GM06990 (cell line): ENCODE measurements at places on chromosomes 7 and 10.

- no peak for DNase-seq
Measured at GRCh38 chr10:128036746-128037543, 89.3 kb downstream of the MKI67 start.

- DNase-seq = no peak
Measured at GRCh38 chr10:98492763-98493162, 46.0 kb upstream of the HPS1 start.

DNA sequence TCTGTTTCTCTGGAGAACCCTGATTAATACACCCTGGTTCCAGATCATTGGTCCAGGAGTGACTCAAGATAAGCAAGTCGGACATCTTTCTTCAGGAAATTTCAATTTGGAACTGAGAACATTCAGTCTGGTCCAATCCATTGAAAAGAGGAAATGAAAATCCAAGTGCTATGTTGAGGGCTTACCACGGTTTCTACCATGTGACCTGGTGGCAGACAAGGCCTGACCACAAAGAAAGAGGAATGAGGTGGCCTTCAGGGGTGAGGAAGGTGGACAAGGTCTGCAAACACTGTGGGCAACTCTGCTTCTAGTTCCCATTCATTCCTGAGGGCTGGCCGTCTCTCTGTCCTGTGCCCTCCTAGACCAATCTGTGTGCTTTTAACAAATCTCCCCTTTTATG, 149.2 kb upstream of the GHITM start:
- DNase-seq = peak; percentile 57

- no peak for DNase-seq
Measured at GRCh38 chr10:79055100-79055782, 13.5 kb upstream of the ZMIZ1 start.

DNA sequence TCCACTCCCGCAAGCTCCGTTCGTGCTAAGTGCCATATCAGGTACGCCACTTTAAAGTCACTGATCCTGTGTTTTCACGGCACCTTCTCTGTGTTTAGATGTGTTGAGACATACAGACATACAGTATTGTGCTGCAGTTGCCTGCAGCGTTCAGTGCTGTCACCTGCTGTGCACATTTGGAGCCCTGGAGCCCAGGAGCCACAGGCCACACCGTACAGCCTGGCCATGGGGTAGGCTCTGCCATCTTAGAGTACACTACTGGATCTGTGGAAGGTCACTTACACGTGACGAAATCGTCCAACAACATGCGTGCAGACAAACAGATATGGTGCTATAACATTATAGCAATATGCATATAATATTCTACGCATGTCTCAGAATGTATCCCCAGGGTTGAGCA, 111.3 kb downstream of the ELFN1 start:
- DNase-seq = no peak

DNA sequence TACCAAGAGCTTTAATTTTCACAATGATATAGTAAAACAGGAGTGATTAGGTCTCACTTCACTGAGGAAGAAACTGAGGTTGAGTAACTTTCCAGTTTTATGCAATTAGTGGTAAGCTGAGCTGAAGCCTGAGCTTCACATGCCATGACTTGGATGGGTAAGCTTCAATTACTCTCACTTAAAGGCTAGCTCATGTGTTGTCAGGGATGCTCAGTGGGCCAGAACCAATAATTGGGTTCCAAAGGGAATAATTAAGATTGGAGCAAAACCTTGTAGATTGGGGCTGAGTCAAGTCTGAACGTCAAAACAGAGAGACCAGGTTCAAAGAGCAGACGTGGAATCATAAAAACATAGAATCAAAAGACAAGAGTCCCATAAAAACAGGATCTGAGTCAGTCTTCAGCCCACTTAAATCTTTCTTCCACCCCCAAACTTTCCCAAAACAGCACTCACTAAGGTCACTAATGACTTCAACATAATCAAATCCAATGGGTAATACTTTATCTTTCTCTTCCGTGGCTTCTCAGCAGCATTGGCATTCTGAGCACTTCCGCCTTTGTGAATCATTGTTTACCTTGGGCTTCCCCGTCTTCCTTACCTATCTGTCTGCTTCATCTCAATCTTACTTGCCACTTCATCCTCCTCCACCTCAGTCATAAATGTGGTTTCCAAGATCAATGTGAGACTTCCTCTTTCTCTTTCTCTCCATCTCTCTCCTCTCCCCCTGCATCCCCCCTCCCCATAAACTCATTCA, 23.0 kb upstream of the EGFR start:
- DNase-seq = no peak

GRCh38 chr10:67075491-67075971, 149.7 kb downstream of the LRRTM3 start:
- DNase-seq = no peak

- DNase-seq = no peak
Measured at GRCh38 chr10:78565841-78566240, 502.9 kb upstream of the ZMIZ1 start.

DNA sequence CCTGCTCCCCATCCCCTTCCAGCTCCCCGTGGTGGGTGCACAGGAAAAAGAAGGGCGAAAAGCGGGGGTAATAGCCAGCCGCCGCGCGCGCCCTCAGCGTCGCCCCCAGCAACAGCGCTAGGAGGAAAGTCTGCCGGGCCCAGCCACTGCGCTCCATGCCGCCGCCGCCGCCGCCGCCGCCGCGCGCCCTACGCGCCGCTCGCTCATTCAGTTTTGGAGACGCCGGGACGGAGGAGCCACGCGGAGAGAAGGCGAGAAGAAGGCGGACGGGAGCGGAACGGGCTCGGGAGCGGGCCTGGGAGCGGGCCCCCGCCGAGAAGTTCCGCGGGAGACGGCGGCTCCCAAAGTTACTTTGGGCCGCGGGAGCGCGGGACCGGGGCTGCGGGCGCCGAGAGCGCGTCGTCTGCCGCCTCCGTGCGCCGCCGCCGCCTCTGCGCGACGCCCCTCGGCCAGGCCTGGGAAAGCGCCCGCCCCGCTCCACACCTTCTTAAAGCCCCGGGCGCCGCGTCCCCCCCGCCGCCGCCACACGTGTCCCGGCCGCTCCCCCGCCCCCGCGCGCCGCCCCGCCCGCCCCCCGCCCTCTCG, at the start of gene RELN:
Gene RELN (minus strand): TSS at position 459 of the 585 bp plus-strand sequence. CDS start 302 bp downstream, at position 157.
- DNase-seq = no peak

DNA sequence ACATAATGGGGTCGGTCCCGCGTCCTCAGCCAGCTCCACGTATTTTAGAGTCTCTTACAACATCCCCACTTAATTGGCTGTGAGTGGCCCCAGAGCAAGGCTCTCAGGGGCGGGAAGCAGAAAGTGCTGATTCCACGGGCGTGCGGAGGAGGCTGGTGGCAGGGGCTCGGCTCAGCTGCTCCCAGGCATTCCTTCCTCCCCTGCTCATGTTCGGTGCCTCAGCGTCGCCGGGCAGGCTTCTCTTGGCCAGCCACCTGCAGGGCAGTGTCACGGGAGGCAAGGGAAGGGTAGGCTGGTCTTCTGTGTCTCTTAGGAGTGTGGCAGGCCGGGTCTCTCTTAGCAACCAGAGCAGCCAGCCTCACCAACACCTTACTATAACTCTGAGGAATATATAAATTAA, 33.8 kb downstream of the IL15RA start:
- DNase-seq = no peak

GRCh38 chr10:76138286-76138685, 706.9 kb downstream of the LRMDA start:
- no peak for DNase-seq

DNA sequence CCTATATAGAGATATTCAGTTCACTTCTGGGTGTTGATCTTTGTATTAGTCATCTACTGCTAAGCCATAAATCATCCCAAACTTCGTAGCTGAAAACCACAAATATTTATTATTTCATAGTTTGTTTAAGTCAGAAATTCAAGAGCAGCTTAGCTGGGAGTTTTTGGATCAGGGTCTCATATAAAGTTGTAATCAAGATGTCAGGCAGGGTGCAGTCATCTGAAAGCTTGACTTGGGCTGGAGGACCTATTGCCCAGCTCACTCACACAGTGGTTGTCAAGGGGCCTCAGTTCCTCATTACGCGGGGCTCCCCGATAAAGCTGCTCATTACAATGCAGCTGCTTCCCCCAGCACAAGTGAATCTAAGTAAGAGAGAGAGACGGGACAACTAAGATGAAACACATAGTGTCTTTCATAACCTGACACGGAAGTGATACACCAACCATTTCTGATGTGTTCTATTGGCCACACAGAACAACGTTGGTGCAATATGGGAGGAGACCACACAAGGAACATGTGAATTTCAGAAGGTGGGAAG, 15.7 kb downstream of the PPP1R3C start:
- DNase-seq = no peak

GRCh38 chr7:105791926-105792325, 84.5 kb downstream of the ATXN7L1 start:
- DNase-seq = no peak

- DNase-seq = no peak
Measured at GRCh38 chr10:80462981-80463741, 9.1 kb downstream of the TSPAN14 start.

- DNase-seq = no peak
Measured at GRCh38 chr10:8229153-8229552, 174.7 kb downstream of the GATA3 start.

DNA sequence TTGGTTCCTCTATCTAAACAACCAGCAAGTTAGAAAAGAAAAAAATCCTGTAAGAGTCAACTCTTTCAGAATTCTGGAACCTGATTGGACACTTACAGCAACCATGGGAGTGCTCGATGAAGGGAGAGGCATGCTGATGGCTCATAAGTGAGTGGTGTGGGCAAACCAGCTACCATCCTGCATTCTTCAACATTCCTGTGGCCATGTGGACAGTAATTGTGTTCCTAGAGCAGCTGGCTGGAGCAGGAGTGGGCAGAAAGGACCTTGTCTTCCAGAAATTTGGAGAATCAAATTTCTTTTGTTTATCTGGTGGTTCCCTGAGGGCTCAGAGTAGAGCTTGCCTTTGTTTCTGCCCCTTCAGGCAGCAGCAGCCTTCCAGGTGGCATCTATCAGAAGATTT, 22.5 kb upstream of the MYL7 start:
- DNase-seq = no peak

- peak; percentile 74 for DNase-seq
Measured at GRCh38 chr7:139683137-139683921, 94.5 kb downstream of the HIPK2 start.

- no peak for DNase-seq
Measured at GRCh38 chr10:28880683-28880950, 203.3 kb downstream of the BAMBI start.

GRCh38 chr10:15642095-15642494, 77.6 kb downstream of the ITGA8 start:
- no peak for DNase-seq

DNA sequence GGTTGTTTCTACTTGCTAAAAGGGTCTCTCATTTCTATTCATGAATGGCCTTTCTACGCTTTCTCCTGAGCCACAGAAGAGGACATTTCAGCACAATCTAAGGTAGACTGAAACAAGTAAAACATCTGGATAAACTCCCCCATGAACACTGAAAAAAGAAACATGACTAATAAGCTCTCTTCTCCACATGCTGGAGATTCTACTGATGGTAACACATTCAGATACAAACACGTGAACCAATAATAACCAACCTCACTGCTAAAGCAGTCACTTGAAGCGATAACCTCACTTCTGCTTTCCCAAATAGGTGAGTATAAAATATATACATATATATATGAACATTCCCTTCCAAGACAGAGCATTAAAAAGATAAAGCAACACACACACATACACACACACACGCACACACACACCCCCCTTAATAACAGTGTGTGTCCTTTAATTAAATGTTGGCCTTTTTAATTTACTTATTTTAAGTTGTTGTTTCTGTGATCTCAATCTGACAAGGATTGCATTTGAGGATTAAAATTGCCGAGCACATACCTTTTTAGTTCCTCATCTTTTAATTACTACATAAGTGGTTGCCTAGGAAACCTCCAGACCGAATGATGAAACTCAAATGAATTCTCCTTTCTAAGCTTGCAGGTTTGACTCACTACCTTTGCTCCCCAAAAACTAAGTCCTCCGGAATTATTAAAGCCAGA, 292.4 kb upstream of the KLF14 start:
- DNase-seq = no peak

DNA sequence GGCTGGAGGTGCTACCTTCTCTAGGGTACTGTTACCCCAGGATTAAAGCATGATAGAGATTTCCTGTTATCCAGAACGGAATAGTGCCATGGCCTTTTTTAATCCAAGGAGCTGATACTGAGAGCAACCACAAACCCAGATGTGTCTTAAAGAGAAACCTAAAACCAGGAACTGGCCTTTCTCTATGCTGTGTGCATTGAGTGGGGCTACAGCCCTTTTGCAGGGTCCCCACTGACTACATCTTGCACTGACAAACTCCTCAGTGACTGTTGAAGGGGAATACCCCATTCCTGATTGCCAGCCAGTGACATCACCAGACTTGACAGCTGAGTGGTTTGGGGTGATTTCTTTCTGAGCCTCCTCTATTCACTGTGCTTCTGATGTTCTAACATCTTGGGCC, 81.9 kb upstream of the CAPZA2 start:
- DNase-seq = no peak

DNA sequence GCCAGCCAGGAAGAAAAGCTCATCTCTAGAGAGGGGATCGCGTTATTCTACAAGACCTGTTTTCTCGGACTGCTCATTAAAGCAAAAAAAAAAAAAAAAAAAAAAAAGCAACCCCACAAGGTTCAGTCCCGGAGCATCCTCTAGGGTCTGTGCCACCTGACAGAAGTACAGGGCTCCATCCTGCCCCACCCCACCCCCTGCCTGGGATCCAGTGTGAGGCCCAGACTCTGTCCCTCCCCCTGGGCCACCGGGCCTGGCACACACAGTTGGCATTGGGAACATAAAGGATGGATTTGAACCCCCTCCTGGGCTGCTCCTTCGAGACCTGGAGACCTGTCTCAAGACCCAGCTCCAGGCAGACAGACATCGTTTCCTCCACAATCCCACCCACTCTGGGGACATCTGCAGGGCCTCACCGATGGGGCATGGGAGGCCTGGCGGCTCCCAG, 688 bp downstream of the ORAI2 start:
- DNase-seq = no peak
